ENCODE measurements at places on chromosomes 1 and 21.

DNA sequence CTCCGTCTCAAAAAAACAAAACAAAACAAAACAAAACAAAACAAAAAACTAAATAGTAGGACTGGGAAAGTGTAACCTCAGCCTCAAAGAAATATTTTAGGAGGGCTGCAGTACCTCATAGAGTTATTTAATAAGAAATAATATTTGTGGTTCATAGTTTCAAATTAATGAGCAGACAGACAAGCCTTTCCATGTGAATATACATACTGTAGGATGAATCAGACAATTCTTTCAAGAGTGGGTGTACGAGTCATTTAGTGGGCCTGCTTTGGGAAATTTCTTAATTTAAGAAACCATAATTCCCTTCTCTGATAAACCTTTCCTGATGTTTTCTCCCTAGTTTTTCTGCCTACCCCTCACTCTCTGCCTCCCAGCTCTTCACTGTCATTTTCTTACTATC is 52.5 kb downstream of the CDC14A start:
- DNase-seq, result no peak

DNA sequence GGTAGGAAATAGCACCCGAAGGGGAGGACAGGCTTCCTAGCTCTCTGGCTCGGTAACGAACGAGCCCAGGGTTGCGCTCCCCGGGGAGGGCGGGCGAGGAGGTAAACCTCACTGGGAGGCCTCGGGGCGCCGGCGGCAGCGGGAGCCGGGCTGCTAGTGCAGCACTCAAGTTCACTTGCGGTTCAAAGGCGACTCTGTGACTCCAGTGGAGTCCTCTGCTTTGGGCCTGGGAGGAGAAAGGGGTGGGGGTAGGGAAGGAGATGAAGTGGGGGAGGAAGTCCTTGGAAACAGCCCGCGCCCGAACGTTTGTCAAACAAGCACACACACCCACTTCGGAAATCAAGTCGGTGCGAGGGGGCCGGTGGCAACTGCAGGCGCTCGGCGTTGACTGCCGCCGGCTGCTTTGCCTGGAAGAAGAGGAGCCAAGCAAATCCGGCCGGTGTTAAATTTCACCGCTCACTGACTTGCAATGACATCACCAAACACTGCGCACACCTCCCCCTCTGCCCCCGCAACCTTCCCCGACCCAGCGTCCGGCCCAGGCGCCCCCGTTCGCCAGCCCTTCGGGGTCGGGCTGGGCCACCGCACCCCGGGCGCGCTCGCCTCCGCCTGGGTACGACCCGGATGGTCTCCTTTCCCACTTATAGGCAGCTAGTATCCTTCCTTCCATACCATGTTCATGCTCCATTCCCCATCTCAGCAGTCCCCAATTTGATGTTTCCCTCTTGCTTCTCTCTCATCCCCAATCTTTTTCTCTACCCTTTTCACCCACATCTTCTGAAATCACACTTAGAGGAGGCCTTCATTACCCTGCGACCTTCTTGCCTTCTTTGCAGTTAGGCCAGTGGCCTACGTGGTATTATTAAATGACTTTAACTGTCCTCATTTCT is at the start of gene COL24A1:
TSS of gene COL24A1 (minus strand) at position 207 of the 890 bp plus-strand sequence. CDS start 376 bp downstream, outside the sequence.
- DNase-seq, result no peak

- no peak for DNase-seq
These were observed 4.0 kb downstream of the SOX13 start for GRCh38 chr1:204076891-204077290.

GRCh38 chr1:116808200-116808847 is 54.1 kb downstream of the CD2 start:
- no peak for DNase-seq

- DNase-seq, result no peak
These were observed 37.4 kb downstream of the PRKACB start for GRCh38 chr1:84181350-84182005.

DNA sequence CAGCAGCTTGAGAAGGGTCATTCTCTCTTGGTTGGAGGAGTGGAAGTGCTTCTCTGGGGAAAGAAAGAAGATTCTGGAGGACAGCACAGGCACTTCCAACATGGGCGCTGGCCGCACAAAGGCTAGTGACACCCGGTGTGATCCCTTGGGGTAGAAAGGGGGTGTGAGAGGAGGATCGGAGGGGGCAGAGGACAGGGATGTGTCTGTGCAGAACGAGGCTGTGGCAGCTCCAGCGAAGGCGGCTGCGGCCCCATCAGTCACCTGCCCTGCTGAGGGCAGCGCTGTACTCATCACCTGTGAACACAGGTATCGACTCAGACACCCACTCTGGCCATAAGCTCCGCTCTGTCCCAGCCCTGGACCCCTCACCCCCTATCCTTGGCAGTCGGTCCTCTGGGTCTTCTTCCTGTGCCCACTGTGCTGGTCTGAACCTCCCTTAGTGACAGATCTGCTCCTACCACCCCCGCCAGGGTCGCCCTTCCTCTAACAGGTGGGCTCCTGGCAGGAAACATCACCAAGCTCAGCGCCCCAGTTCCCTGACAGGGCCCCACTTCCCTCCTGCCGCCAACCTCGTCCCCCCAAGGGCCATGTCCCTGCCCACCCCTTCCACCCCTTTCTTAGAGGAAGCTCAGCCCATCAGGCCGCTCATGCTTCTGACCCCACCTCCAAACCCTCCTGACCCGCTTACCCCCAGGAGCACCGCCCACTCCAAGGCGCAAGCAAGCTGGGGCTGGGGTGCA is 20.1 kb downstream of the TP73 start:
- no peak for DNase-seq

- DNase-seq, result peak; percentile 38
These were observed 561.2 kb downstream of the KIF26B start for GRCh38 chr1:245715970-245716369.

DNA sequence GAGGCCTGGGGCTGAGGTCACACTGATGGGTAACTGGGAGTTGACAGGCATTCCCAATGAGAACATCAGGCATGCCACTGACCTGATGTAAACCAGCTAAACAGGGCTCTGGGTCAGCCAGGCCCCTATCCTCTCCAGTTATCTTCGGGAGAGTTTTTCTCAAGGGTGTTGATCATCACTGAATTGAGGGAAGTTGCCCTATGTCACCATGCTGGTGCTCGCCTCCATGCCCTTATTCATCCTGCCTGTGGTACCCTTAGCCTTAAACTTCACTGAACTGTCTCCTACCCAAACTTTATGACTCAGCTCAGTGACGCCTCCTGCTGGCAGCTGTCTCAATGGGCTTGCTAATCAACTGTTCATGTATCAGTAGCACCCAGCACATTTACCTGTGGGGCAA is 80.7 kb upstream of the TNR start:
- DNase-seq, result no peak

GRCh38 chr1:25492323-25492722 is 51.1 kb upstream of the LDLRAP1 start:
- DNase-seq, result no peak

DNA sequence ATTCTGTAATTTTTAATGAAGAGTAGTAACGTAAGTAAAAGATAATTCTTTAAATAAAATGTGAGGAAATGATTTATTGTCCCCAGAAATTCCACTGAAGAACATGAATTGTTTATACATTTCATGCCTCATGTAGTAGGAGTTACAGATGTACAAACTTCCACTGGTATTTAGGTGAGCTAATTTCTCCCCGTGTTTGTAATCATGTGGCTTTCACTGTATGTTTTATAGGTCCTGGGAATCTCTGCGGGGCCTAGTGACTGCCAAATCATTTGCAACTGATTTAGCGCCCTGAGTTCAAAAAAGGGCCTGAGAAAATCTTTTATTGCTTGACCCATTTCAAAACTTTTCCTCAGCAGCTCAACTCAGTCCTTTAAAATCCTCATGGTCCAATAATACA is 30.5 kb upstream of the FASLG start:
- DNase-seq, result no peak

All from Caki2 (cell line).